ENCODE measurements at places on chromosomes 6 and 20.

DNA sequence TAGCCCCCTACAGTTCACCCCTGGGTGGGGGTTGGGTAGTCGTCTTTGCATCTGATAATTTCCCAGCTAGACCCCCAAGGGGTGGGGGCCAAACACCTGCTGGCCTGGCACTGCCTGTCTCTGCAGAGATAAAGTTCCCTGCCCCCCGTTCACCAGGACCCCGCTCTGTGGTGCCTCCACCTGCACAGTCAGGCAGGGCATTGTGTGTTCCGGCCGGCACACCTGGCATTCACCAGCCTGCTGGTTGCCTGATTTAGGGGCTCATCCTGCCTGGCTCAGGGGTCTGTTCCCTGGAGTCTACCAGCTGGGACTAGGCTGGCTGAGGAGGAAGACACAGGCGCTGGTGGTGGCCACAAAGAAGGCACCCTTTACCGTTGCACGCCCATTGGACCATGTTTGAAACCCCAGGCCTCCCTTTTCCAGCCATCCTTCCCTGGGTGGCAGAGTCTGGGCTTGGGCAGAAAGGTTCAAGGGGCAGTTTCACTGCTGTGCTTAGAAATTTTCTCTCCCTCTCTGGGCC is 30.8 kb upstream of the SCRT2 start:
- no peak for DNase-seq

GRCh38 chr6:83976037-83976755 is 57.4 kb upstream of the MRAP2 start:
- DNase-seq = no peak

DNA sequence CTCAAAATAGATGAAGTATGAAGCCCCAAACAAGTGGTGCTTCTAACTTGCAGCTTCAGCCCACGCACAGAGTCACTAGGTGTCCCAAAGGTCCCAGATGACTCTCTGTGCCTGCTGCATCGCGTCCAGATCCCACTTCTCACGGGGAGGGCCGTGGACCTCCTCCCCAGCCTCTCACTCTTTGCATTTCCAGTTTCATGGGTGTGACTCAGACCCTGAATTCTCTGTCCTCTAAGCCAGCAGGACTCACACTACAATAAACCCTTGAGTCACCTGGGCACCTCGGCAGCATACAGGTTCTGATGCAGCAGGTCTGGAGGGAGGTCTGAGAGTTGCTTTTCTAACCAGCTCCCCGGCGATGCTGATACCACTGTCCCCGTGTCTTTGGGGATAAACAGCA is 114.0 kb upstream of the RIN2 start:
- DNase-seq = no peak

DNA sequence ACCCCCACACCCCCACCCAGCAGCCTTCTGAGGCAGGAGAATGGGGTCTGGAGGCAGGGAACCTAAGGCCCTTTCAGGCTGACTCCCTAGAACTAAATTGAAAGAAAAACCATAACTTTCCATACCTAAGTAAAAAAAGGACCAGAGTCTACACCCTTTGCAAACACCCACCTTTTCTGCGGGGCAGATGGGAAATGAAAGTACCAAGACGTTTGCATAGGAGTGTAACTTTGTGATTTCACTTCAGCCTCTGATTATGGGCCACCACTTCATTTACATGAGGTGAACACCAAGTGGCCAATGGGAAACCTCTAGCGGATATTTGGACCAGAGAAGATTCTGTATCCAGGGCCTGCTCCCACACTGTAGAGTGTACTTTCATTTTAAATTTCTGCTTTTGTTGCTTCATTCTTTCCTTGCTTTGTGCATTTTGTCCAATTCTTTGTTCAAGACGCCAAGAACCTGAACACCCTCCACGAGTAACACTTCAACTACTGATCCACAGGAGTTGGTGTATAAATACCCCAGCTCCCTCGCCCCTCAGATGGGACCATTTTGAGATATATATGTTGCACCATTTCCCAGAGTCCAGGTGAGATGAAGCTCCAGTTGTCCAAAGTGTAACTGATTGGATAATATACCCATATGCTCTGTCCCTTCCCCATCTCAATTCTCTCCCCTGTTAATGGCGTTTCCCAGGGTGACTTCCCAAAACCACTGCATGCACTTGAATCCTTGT is 18.9 kb upstream of the SRSF6 start:
- no peak for DNase-seq

DNA sequence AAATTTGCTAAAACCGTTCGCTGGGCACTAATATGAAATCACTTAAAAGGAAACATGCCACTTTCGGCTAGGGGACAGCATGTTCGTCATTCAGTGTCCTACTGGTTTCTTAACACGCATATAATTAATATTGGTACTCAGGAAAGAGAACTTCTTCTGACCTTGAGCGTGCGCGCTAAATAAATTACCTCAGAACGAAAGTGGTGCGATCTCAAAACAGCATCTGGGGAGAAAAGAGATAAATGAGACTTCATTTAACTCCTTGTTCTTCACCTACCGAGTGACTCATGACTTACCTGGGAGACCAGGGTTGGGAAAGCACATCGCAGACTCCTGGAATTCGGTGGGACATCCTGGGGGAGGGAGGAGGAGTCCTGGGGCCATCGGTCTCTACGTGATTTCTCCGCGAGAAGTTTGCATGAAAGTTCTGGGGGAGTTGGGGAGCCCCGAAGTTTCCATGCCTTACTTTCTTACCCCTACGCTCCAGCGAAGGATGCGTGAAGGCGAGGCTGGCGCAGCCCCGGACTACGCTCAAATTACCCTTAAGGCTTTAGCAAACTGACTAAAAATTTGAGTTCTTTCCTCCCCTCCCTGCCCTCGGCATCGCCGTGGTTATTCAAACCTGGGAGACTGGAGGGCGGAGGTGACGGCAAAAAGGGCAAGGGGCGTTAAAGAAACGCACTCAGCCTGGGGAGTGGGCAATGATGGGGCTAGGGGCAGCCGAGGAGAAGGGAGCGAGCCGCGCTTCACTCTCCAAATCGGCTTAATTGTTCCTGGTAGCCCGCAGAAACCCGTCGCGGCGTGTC is 1.1 kb upstream of the BEND6 start:
- no peak for DNase-seq

- DNase-seq = no peak
These were observed 441.6 kb downstream of the HACE1 start for GRCh38 chr6:104418125-104418524.

DNA sequence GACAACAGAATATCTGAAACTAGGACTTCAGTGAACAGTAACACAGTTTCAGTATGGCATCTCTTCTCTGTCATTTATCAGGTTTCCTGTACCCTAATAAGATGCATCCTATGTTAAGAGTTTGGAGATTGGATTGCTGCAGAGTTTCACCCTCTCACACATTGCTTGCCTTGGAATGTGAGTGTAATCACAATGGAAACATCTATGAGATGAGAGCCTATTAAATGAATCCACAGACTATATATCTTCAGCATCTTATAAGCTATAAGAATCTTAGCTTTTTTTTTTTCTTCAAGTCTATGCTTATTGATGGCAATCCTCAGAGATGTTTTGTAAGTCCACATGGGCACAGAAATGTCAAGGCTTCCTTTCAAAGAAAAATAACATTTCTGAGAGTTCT is 292.5 kb downstream of the PRKN start:
- DNase-seq = no peak

- no peak for DNase-seq
These were observed 48.6 kb upstream of the GRIK2 start for GRCh38 chr6:101344885-101345284.

DNA sequence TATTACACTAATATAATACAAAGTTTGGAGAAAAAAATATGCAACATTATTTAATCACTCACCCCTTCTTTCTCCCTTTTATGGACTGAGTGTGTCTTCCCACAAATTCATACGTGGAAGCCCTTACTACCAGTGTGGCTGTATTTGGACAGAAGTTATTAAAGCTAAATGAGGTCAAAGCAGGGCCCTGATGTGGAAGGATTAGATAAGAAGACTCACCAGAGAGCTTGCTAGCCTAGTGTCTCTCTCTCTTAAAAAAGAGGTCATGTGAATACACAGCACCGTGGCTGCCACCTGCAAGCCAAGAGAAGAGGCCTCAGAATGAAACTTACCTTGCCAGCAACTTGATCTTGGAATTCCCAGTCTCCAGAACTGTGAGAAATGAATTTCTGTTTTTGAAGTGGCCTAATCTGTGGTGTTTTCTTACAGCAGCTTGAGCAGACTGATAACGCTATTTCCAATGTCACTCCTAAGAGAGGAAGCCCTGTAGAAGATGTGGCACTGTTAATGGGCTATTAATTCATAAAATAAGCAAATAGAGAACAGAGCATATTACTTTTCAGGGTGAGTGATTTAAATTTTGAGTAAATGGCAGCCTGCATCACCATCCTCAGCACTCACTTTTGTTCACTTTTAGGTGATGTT is 233.4 kb downstream of the TBC1D7 start:
- DNase-seq = no peak

GRCh38 chr6:35273822-35274559 is 14.5 kb downstream of the ZNF76 start:
- DNase-seq = no peak

GRCh38 chr6:14852375-14852774 is 393.5 kb upstream of the JARID2 start:
- DNase-seq = no peak

DNA sequence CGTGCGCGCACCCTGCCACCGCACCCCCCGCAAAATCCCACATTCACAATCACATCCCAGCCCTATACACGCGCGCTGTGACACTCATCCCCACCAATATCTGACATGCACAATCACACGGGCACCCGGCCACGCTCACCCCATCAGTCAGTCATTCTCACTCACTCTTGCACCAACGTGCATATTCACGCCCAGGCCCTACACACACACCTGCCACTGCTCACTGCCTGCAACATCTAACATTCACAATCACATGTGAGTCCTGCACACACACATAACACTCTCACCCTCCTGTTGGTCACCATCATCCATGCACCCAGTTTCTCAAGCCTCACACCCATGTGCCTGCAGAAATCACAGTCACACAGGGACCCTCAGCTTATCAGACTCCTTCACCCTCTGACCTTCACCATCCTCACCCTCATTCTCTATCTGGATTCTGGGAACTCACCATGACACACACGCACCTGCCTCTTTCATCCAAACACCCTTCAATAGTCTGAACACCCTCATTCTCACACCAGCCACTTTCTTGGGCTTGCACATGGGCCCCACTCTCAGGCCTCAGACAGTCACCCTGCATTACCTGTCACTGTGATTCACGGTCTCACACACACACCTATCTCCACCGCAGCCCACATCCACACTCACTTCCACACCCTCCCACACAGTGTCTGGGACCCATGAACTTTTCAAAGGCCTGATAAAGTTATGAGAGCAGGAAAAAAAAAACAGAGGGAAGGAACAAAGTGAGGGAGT is 748 bp upstream of the ATP9A start:
- no peak for DNase-seq

GRCh38 chr6:132202574-132202973 is 198.7 kb downstream of the MOXD1 start:
- DNase-seq = no peak

DNA sequence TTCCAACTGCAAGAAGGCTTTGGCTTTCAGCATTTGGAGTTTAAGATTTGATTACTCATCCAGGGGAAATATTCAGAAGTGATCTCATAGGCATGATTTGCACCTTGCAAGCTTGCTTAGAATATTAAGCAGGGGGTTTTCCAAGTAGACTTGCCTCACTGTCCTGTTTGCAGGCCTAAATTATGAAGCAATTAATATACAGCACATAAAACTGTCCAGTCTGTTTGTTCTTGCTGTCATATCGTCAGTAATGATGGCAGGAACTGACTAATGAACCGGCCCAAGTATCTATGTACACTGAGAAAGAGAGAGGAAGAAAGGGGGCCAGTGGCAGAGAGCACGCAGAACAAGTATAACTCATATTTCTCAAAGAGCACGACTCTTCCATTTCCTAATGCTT is 212.5 kb upstream of the SUPT3H start:
- no peak for DNase-seq

DNA sequence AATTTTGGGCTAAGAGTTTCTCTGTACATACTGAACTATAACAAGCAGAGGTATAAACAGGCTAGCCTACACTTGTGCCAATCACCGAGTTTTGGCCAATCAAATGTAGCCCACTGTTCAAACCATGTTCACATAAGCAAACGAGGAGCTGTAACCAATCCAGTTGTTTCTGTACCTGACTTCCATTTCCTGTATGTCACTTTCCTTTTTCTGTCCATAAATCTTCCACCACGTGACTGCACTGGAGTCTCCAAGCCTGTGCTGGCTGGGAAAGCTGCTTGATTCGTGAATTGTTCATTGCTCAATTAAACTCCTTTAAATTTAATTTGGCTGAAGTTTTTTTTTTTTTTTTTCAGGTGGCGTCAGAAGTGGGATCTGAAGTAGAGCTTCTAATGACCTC is 332.9 kb downstream of the RNF144B start:
- DNase-seq = no peak
